CD4-positive, alpha-beta T cell treated with Interleukin-17A for 1 hour (primary cell): ENCODE measurements at places on chromosomes 1 and 21.
A peak's percentile ranks its signal among the peaks of the same experiment; 100 is the strongest.

GRCh38 chr1:236687273-236687672 lies 974 bp downstream of the ACTN2 start:
- DNase-seq = no peak

- no peak for DNase-seq
These were observed 111.4 kb downstream of the ZP4 start for GRCh38 chr1:237779356-237779755.

GRCh38 chr1:175152006-175152652 lies 40.4 kb downstream of the KIAA0040 start:
- DNase-seq = peak; percentile 71

DNA sequence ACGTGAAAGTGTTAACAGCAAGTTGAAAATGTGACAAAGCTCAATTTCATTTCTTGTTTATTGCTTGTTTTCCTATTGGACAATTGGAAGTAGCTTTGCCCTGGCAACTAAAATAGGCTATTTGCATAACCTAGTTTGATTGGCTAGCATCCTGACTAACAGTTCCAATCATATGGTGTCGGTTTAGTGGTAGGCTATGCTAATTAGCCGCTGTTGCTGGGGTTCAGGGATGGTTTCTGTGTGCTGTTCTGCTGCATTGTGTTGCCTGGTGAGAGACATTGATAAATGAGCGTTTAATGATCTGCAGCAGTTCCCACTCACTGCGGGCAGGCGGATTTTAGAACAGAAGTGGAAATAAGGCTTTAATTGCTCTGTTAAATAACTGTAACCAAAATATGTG lies 68.5 kb downstream of the DYRK1A start:
- peak; percentile 82 for DNase-seq

DNA sequence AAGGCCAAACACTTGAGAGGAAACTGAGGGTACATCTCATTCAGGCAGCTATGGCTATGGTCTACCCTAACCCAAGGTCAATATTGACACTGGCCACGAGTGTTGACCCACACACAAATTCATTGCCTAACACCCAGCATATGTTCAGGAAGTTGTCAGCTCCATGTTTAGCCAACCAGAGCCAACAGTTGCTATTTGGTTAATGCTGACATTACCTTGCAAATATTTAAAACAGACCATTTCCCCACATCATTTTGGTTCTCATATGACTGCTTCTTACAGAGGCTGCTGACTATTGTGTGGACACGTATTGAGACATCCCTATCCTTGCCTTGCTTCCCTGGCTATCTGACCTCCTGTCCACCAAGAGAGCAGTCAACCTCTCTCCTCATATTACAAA lies 97.3 kb downstream of the LMX1A start:
- DNase-seq = no peak

- DNase-seq = peak; percentile 48
These were observed 7.1 kb upstream of the CLDN19 start for GRCh38 chr1:42747125-42747524.

GRCh38 chr1:58156124-58156468 lies 390.4 kb downstream of the OMA1 start:
- DNase-seq = no peak

DNA sequence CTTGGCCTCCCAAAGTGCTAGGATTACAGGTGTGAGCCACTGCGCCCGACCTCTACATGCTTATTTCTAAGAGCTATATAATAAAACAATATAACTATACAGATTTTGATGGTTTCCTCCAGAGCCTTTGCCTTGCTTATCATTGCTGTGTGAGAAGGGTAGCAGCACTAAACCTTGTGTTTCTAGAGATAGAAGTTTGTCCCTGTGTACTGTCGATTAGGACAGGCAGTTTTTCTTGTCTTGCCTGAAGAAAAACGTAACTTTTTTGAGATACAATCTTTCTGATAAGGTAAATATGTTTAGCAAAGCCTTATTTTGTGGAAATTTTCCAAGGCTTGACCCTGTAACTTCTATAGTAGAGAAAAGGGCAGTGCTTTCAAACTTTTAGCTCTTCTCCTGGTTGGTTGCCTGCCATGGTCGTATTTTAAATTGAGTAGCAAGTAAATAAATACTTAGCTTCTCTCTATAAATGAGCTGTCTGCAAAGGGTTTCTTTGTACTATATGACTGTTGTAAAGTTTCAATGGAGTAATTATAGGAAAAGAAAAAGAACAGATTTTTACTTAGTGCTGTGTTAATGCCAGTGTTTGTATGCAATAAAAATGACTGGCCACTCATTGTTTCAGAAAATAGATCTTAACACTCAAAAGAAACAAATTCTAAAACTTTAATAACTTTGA lies 86.4 kb upstream of the CACYBP start:
- no peak for DNase-seq

DNA sequence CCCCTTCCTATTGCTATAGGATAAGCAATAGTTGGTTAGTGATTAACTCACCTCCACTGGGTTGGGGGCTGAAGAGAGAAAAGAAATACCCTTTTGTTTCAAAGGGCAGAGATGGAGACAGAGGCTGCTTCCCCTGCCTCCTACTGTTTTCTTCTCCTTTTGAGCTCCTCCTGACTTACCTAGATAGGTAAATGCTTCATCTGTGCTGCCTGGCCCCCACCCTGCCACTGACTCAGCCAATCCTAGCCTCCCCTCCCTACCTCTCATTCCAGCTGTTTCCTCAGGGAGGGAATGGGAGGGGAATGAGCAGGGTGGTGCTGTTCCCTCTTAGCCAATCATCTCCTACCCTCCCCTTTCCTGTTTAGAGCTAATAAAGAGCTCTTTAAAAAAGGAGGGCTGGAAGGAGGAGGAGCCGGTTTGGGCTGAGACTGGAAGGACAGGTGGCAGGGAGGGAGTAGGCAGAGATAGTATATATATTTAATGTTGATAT lies at the start of gene C1orf116:
TSS of gene C1orf116 (minus strand) at position 229 of the 490 bp plus-strand sequence. CDS start 5,158 bp downstream, outside the sequence.
- no peak for DNase-seq

- DNase-seq = no peak
These were observed 476 bp downstream of the AXDND1 start for GRCh38 chr1:179366093-179366800.

GRCh38 chr1:156461781-156462647 lies 38.6 kb downstream of the MEF2D start:
- DNase-seq = no peak

GRCh38 chr1:173555651-173556305 lies 47.1 kb downstream of the SLC9C2 start:
- DNase-seq = no peak

DNA sequence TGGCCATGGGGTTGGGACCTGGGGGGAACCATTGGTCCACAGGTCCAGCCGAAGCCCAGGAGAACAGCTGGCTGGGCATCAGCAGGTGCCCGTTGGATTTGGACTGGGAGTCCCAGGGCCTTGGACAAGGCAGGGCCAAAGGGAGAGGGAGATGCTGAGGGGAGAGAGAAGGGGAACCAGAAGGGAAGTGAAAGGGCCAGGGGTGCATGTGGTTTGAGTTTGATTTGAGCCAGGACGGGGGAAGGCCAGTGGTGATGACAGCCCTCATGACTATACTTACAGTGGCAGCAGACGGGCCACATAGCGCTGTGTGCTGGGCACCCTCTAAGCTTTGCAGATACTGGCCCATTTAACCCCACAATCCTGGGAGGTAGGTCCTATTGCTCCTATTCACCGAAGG lies 18.8 kb downstream of the AGRN start:
- DNase-seq = no peak

- no peak for DNase-seq
These were observed 3.1 kb upstream of the OR10J1 start for GRCh38 chr1:159436469-159436868.

DNA sequence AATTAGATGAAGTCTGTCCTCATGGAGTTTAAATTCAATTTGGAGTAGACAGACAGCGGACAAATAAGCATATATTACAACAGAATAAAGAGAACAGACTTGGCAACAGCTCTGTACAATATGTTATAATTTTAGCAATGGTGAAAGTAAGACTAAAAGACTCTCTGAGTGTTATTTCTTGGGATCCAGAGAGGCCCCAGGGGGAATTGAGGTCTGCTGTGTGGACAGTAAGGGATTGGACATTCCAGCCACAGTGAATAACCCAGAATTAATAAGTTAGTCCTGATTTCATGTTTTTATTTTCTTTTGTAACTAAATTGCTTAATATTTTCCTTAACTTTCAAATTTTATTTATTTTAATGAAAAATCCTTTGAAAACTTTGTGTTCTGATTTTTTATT lies 101.7 kb downstream of the PATJ start:
- DNase-seq = no peak

DNA sequence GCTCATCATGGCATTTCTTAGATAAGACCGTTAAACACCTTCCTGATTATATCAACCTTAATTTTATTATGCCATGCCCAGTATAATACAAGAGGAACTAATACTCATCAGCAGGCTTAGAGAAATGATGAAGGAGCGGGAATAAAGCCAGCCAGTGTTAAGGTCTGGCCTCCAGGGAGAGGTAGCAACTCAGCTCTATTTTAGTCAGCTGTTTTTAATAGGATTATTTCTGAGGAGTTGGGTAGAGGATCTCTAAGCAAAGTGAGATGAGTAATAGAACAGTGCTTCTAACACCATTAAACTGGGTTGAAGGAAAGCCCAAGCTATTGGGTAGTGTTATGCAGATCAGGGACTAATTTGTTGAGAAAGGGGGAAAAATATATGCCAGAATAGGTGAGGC lies 921.5 kb downstream of the TTLL7 start:
- DNase-seq = no peak

DNA sequence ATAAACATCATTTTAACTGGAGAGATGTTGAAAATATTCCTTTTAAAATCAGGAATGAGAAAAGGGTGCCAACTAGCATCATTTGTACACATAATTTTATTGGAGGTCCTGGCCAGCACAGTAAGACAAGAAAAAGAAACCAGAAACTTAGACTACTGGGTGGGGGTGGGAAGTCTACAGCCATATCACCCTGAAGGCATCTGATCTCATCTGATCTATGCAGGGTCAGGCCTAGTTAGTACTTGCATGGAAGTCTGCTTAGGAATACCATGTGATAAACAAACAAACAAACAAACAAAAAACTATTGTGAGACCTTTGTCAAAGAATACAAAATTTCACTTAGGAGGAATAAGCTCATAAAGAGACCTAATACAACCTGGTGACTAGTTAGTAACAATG lies 54.2 kb downstream of the EIF2B3 start:
- DNase-seq = no peak

DNA sequence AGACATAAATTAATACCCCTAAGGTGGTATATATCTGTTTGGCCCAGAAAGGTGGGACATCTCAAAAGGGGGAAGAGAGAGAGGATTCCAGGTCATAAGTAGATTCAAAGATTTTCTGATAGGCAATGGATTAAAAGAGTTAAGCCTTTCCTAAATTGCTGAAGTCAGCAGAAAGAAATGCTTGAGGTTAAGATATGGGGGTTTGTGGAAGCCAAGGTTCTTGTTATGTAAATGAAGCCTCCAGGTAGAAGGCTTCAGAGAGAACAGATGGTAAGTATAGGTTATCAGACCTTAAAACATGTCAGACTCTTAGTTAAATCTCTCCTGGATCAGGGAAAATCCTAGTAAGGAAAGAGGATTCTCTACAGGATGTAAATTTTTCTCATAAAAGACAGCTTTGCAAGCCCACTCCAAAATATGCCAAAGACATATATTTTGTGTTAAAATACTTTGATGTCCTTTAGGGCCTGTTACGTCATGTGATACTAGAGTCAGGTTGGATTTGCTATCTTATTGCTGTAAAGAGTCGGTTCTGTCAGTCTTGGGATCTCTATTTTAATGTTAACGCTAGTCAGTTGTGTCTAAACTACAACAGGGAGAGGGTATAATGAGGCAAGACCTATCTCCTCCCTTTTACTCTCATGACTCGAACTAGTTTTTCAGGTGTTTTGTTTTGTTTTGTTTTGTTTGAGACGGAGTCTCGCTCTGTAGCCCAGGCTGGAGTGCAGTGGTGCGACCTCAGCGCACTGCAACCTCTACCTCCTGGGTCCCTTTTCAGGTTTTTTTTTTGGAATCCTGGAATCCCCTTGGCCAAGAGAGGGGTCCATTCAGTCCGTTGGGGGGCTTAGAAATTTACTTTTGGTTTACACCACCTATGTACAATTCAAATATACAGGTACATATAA lies 30.6 kb downstream of the RGS2 start:
- DNase-seq = no peak

GRCh38 chr1:184393962-184394361 lies 7.1 kb downstream of the C1orf21 start:
- DNase-seq = no peak

DNA sequence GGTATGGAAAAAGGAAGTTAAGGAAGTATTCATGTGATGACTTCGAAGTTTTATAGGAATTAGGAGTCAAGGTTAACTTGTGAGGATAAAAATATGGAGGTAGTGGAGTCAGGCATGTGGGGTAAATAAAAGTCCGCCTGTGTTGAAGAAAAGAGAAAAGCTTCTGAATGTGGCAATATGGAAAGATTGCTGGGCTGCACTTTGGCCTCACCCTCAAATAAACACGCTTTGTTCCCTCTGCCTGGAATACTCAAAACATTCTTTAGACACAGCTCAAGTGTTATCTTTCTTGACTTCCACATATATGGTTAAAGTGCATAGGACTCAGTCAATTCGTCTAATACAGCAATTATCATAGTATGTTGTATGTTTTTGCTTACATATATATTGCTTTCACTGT lies 137.7 kb downstream of the PLA2G4A start:
- DNase-seq = no peak

GRCh38 chr1:56193656-56194055 lies 385.7 kb downstream of the PLPP3 start:
- DNase-seq = no peak

GRCh38 chr1:59645893-59646292 lies 168.9 kb upstream of the HOOK1 start:
- no peak for DNase-seq

DNA sequence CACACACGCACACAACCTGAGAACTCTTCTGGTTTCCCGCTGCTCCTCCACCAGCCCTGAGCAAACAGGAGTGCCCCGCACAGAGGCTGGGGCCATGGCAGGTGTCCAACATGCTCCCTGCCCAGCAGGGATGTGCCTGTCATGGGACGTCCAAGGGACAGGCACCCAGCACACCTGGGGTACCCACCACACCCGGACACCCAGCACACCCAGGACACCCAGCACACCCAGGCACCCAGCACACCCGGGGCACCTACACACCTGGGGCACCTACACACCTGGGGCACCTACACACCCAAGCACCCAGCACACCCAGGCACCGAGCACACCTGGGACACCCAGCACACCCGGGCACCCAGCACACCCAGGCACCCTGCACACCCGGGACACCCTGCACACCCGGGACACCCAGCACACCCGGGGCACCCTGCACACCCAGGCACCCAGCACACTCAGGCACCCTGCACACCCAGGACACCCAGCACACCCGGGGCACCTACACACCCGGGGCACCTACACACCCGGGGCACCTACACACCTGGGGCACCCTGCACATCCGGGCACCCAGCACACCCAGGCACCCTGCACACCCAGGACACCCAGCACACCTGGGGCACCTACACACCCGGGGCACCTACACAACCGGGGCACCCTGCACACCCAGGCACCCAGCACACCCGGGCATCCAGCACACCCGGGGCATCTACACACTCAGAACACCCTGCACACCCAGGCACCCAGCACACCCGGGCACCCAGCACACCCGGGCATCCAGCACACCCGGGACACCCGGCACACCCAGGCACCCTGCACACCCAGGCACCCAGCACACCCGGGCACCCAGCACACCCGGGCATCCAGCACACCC lies 37.9 kb downstream of the UBE2G2 start:
- DNase-seq = no peak
